NCI-H82 (cell line): ENCODE measurements at places on chromosomes 3 and 15.

- DNase-seq: no peak
These were observed 16.7 kb upstream of the RPL24 start for GRCh38 chr3:101703169-101703568.

- no peak for DNase-seq
These were observed 87.3 kb downstream of the FBLN2 start for GRCh38 chr3:13636186-13636585.

- no peak for DNase-seq
These were observed 176.1 kb upstream of the TLE3 start for GRCh38 chr15:70273808-70274207.

DNA sequence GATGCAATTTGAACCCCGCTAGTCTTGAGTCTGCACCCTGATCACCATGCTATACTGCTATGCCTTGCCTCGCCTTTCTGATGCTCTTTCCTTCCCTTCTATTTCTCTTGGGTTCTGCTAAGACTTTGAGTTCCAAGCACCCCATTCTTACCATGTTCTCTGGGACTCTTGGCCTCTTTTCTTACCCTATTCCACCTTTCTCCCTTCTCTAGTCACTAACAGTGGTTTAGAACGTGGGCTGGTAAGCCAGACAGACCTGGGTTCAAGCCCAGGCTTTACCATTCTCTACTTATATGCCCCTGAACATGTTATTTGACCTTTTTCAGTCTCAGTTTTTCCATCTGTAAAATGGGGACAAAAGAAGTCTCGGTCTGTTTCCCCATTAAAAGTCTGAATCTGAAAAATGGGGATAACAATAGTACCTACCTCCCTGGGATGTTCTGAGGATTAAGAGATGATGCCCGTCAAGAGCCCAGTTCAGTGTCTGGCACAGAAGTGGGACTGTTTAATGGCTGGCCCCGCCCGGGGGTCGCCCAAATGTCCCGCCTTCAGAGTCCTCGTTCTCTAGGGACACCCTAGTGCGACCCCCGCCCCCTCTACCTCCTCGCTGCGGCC, 376 bp downstream of the TADA3 start:
- no peak for DNase-seq

DNA sequence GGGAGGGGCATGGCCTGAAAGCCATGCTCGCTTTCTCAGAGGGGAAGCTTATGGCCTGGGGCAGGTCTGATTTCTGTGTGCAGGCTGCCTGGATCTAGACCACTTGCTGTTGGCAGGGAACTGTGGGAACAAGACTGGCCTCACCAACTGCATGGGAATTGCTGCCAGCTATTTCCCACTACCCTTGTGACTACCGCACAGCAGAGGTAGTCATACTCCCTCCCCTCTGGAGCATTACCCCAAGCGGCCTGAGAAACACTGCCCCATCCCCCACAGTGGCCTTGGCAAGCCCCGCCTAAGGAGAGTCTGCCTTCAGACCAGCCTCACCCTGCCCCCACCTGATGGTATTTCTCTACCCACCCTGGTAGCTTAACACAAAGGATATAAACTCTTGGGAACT, 199.4 kb upstream of the CADM2 start:
- no peak for DNase-seq

GRCh38 chr3:36097209-36097608, 283.1 kb upstream of the STAC start:
- DNase-seq: no peak

DNA sequence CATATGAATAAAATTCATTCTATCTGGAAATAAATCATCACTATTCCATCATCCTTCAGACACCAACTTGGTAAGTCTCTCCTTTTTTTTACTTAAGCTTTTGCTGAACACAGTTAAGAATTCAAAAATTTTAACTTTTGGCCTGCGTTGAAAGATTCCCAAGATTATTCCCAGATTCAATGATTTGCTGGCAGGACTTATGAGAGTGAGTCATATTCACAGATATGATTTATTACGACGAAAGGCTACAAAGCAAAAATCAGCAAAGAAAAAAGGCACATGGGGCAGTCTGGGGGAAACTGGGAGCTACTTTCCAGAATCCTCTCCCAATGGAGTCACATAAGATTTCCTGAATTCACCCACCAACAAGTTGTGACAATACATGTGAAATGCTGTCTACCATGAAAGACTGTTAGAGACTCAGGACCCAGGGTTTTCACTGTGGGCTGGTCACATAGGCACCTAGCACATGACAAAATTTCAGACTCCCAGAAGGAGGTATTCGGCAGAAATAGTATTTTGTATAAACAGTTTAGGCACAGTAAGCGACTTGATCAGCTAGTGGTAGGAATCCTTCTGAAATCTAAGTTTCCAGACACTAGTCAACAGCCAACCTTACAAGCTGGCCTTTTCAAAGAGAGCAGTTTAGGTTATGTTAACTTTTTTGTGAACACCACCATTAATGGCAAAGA, 82.1 kb downstream of the DLG1 start:
- no peak for DNase-seq

DNA sequence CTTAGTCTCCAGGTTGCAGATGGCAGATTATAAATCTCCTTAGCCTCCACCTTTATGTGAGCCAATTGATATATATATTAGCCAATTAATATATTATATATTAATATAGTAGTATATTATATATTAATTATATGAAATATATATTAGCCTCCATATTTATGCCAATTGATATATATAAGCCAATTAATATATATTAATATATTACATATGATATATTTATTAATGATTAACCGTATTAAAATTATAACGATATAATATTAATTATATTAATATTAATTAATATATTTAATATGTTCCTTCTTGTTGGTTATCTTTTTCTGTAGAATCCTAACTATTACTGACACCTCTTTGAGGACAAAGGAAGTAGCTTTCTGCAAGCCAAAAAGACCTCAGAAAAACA, 972.5 kb downstream of the GBE1 start:
- no peak for DNase-seq

- DNase-seq: no peak
These were observed 82.0 kb upstream of the EPHB3 start for GRCh38 chr3:184479426-184480126.

- peak; percentile 58 for DNase-seq
These were observed 61.3 kb downstream of the FBN1 start for GRCh38 chr15:48584090-48584811.

- DNase-seq: peak; percentile 50
These were observed 7.9 kb downstream of the CCDC71 start for GRCh38 chr3:49158103-49158709.

DNA sequence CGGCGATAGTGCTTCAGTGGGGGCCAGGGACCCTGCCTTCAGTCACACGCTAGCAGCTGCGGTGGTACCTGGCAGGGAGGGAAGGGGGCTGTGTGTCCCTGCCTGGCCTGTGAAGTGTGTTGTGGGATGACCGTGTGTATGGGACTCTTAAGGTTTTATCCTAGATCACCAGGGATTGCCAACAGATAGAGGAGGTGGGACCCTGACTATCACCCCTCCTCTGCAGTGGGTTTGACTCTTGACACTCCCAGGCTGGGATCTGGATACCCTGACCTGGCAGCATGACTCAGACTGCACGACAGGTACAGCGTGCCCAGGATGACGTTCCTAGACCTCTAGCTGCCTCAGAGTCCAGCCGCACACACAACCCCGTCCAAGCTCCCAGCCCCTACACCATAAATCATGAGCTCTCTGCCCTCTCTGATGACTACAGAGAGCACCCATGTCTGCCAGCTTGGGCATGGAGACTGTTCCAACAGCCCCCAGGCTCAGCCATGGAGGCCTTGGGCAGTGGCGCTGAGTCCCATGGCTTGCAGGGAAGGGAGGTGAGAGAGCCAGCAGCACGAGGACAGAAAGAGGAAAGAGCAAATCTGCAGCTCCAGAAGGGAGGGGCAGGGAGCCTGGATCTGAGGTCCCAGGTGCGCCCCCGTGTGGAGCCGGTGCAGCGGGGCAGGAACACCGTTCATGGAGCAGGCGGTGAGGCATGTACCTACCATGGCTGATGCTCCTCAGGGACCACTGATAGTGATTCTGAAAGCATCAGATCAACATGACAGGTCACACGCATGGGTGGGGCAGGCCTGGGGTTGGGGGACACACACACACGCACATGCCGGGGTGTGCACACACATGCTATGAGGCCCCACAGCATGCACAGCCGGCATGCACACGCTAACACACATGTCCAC, 71.0 kb downstream of the ADAMTS7 start:
- DNase-seq: peak; percentile 77

GRCh38 chr15:32030795-32031194, 480 bp downstream of the CHRNA7 start:
- peak; percentile 62 for DNase-seq

GRCh38 chr3:183428447-183429211, at the start of gene MCF2L2:
Gene MCF2L2 (minus strand): TSS chr3:183428619. CDS start chr3:183427977, 642 bp downstream.
- peak; percentile 65 for DNase-seq

DNA sequence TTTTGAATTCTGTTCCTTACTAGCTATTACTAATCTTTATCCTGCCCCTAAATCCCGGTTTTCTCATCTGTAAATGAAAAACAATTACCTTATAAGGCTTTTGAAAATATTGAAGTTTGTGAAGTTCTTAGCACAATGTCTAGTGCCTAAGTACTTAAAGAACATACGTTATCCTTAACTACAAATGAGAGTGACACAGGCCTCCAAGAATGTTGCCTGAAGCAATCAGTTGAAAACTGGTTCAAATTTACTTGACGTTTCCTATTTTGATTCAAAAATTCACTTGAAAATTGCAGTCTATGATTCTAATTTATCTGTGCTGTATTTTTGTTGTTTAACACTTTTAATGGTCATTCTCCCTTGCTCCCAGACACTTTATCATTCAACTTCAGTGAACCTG, 3.2 kb downstream of the SENP7 start:
- DNase-seq: no peak

GRCh38 chr3:129756871-129757270, 136.6 kb downstream of the TMCC1 start:
- no peak for DNase-seq

DNA sequence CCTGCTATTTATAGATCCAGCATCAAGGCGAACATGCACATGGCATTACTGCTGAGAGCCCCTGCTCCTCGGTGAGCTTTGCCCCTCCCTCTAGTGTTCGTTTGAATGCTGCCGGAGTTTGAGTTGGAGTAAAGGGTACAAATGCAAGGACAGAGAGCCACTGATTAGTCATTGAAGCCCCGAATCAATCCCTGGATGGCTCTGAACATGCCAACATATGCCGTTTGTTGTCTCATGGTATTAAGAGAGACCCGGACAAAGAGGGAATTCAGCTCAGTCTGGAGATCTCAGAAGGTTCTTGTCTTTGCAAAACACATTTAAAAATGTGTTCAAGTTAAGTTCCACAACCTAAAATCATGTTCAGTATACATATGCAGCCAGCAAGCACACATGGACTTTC, 789.2 kb upstream of the NR2F2 start:
- DNase-seq: peak; percentile 59

GRCh38 chr3:76310089-76310488, 524.7 kb upstream of the ZNF717 start:
- DNase-seq: no peak

DNA sequence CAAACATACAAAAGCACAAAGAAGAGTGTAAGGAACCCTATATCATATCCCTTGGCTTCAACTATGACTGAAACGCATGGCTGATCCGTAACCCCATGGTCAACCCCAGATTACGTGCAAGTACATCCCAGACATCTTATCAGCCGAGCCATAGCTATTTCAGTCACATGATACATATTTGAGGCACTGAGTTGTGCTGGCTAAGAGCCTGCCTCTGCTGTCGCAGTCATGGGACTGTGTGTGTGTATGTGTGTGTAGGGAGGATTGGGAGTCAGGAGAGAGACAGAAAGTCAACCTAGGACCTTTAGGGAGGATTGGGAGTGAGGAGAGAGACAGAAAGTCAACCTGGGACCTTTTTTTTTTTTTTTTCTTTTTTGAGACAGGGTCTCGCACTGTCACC, 8.4 kb downstream of the ST6GAL1 start:
- no peak for DNase-seq

DNA sequence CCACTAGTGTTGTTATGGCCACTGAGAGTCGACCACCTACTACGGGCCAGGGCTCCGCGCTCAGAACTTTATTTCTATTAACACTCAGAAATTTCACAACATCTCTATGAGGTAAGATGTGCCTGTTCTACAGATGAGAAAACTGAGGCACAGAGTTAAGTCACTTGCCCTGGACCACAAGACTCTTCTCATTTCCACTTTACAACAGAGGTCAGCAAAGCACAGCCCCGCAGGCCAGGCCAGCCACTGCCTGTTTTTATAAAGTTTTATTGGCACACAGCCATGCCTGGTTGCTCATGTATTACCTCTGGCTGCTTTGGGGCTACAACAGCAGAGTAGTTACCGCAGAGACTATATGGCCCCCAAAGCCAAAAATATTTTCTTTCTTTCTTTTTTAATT, 503.6 kb downstream of the SHQ1 start:
- DNase-seq: no peak

DNA sequence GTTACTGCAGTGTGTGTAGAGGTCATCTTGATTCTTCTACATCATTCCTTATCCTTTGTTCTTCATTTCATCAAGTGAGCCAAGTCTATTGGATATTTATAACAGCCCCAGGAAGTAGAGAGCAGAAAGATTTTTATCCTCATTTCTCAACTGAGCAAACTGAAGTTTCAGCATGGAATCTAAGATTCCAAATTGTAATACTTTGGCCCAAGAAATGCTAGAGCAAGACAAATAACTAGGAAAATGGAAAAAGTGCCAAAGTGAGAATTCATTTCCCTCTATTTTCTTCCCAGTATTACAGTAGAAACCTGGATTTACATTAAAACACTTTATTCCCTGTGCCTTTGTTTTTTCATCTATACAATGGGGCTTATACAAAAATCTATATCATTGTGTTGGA, 346.8 kb downstream of the ARPP21 start:
- DNase-seq: no peak
